Colonic mucosa (tissue), 4 donors: ENCODE measurements at places on chromosomes 4 and X. TPM values are rescaled to one million over a fixed set of nuclear protein-coding genes. Genes with fewer than 3 reads are reported as not detected.

- no peaks in the 10 kb centered on the region for H3K27me3 ChIP-seq
- DNase-seq: no peak
- H3K4me3 ChIP-seq: no peak overlapping the region
These were observed 168.8 kb downstream of the RCHY1 start for GRCh38 chr4:75345423-75345822.

DNA sequence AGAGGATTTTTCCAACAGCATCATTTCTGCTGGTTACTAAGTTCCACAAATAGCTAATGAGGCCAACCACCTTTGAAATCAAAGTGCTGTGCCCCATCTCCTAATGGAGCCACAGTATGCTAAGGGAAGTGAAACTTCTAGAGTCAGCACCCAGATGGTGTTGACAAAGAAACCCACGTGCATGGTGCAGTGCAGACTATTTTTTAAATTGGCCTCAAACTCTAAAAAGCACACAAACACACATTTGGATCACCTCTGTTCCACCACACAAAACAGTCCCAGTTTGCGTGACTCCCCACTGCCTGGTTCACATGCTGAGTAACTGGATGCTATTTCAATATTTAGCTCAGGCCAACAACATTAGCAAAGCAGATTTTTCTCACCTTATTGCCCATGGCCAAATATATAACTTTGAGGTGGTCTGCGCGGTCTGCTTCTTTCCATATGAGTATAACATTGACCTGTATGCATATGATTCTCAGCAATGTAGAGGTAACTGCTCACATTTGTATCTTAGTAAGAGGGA is 69.9 kb downstream of the AMELX start:
- no peaks in the 10 kb centered on the region for H3K27me3 ChIP-seq
- no peak overlapping the region for H3K4me3 ChIP-seq
- no peak for DNase-seq
- H3K27ac ChIP-seq: no peak overlapping the region
- H3K36me3 ChIP-seq: no peaks in the 10 kb centered on the region
- H3K4me1 ChIP-seq: no peaks in the 10 kb centered on the region

- no peak overlapping the region for H3K4me3 ChIP-seq
- H3K4me1 ChIP-seq: no peaks in the 10 kb centered on the region
- H3K27ac ChIP-seq: no peak overlapping the region
- H3K27me3 ChIP-seq: no peaks in the 10 kb centered on the region
These were observed 22.0 kb upstream of the TMPRSS11B start for GRCh38 chr4:68267433-68267944.

Gene CFI
- total RNA-seq: 1.6 TPM

GRCh38 chr4:184420881-184421416 is 53.4 kb downstream of the IRF2 start:
- DNase-seq: no peak
- no peaks in the 10 kb centered on the region for H3K4me1 ChIP-seq
- no peaks in the 10 kb centered on the region for H3K27me3 ChIP-seq
- no peak overlapping the region for H3K4me3 ChIP-seq

DNA sequence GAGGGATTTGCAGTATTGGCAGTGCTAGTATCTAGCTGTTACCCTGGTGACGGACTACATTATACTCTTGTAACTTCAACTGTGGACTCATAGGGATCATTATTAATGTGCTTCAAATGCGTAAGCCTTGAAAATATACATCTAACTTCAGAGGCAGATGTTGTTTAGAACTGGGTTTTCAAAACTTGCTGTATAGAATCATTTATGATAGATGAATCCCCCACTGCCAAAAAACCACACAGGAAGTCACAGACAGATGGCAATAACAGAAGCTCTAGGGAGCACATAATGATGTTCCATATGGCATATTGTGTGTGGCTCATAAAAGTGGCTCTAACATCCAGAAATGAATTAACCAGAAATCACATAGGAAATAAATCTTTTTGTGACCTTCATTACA is 62.3 kb upstream of the RELL1 start:
- no peak overlapping the region for H3K27ac ChIP-seq
- H3K36me3 ChIP-seq: no peaks in the 10 kb centered on the region
- H3K4me3 ChIP-seq: no peak overlapping the region
- no peaks in the 10 kb centered on the region for H3K4me1 ChIP-seq
- no peaks in the 10 kb centered on the region for H3K27me3 ChIP-seq
- no peak for DNase-seq

DNA sequence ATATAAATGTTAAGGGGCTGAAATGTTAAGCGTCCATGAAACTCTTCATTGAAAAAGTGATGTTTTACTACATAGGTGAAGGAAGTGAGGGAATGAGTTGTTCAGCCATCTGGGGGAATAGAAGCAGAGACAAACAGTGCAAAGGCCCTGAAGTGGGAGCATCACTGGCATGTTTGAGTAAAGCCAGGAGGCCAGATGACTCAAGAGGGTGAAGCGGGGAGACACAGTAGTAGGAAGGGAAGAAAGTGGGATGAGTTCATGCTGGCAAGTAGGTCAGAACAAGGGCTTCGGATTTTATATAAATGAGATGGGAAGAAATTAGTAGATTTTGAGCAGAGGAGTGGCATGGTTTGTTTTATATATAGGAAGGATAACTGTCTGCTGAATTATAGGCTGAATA is 112.5 kb upstream of the MAP9 start:
- no peaks in the 10 kb centered on the region for H3K36me3 ChIP-seq
- H3K27me3 ChIP-seq: no peaks in the 10 kb centered on the region
- no peak for DNase-seq
